CD4-positive, alpha-beta T cell treated with Interleukin-6 for 4 hours (primary cell): ENCODE measurements at places on chromosomes 4 and X.

GRCh38 chr4:85591406-85592098, 116.6 kb downstream of the ARHGAP24 start:
- DNase-seq, result no peak

DNA sequence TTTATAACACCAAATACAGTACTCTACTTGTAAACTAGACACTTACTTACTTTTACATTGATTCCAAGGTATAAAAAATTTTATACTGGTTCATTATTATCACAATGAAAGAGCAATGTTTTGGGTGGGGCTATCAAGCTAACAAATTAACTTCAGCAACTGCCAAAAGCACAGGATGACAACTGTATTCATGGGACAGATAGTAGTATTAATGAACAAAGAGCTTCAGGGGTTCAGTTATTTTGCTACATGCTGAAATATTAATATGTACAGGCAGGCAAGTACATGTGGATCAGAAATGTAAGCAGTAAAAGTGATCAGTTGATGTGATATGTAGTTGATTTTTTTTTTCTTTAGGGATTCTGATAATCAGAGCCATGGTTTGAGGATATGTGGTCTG, 112.9 kb downstream of the NAA11 start:
- no peak for DNase-seq

DNA sequence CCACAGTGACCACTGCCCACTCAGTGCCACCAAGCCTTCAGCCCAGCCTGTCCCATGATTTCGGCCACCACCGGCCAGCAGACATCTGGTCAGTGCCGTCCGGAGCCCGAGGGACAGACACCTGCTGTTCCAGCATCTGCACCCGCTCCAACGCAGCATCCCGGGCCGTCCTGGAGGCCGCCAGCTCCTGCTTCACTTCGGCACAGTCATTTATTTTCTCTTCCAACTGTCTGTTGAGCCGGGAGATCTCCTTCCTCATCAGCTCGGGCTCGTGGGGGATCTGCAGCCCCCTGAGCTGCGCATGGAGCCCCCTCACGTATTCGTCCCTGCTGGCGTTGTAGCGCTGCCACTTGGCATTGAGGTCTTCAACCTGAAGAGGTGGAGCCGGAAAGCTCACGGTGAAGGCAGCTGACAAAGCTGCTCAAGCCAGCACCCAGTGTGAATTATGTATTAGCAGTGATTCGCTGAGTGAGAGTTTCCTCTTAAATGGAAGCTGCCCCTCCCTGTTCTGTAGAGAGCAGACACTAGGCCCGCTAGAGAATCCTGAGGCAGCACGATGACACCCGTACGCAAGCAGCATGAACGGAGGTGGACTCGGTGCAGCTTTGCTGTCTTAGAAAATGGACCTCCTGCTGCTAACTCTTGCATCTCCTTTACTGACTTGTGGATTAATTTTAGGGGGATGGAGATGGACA, 11.4 kb downstream of the TNIP2 start:
- DNase-seq, result no peak

- no peak for DNase-seq
These were observed 317.2 kb downstream of the CAMK2D start for GRCh38 chr4:113444386-113444785.

DNA sequence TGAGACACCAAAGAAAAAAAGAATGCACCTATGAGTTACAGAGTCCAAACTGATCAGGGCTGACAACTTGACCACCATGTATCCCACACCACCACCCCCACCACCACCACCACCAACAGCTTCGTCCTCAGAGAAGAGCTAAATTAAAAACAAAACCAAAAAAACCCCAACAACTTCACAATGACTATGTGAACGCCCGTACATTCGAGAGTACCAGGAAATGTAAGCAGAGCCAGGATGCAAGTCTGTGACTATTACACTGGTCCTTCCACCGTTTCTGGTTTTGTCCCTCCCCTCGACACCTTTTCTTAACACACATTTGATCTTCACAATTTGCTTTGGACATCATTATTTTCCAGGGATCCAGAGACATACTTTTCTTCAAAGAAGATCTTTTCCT, 51.0 kb downstream of the WFS1 start:
- DNase-seq, result no peak

- no peak for DNase-seq
These were observed 94.9 kb upstream of the NDP start for GRCh38 chrX:44068043-44068442.

GRCh38 chr4:104519588-104519987, 24.9 kb upstream of the CXXC4 start:
- no peak for DNase-seq

DNA sequence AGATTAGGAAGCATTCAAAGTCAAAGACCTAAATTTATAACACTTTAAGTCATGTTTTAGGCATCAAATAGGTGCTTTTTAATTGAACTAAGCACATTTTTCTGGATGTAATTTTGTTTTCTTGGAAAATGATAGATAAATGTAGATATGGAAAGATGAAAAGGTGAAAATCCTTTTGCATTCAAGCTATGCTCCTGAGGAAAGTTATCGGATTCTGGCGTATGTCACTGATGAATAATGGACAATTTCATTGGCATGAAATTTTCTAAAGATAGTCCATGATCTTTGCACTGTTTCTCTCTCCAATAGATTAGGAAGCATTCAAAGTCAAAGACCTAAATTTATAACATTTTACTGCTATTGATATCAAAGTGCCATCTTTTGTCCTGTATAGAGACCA, 444.2 kb upstream of the PABPC4L start:
- no peak for DNase-seq

GRCh38 chr4:117239434-117239833, 154.1 kb upstream of the TRAM1L1 start:
- no peak for DNase-seq

DNA sequence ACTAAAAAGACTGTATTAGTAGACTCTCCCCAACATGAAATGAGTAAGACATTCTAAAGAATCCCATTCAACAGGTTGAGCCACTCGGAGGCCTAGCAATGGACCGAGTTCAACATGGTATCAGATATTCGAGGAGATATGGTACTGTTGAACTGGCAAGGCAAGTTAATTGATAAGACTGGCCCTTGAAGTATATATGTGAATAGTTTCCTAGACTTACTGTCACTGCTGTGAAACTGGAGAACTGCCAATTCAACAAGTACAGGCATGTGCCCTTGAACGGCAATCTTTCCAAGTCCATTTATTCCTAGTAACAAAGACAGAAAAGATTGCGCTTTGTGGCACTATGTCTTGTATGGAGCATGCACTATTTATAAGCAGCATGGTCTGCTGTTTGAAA, 24.4 kb downstream of the FAT1 start:
- DNase-seq, result no peak

DNA sequence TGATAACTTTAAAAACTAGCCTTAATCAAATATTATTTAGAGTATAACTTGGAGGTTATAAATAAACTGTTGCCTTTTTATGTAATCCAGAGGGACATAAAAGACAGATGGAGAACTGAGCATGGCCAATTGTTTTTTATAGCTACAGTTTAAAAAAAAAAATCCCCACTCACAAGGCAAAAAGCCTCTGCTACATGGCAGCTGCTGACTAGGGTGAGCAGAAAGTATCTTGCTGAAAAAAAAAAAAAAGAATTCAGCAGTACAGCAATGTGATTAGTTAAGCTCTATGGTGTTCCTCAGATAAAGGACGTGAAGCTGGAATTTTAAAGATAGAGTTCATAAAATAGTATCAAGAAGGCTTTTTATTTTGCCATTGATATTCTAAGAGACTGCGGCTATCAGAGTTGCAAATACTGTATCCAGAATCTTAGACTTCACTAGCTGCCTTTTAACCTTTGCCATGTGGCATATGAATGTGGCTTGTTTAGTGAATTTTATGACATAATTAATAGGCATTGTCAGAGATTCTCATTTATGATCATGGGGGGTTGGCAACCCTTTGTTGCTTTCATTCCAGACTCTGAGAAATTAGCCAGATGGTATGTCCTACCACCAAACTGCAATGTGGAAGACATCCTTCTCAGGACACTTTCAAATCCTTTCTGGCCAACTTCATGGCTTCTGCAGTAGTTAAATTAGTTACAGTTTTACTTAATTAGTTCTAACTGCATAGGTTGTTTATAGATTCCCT, 498.0 kb downstream of the STPG2 start:
- DNase-seq, result no peak

DNA sequence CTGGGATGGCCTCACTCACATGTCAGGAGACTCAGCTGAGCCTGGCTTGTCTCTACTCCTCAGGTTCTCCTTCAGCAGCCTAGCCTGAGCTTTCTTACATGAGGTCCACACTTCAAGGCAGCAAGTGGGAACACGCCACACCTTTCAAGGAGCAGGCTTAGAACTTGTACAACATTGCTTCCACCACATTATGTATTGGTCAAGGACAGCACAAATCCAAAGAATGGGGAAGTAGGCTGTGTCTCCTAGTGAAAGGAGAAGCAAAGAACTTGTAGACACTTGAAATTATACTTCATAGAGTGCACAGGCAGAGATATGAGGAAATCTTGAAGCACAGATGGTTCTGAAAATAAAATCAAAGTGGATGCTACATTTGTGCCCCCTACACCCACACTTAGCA, 120.9 kb upstream of the NOCT start:
- DNase-seq, result no peak

DNA sequence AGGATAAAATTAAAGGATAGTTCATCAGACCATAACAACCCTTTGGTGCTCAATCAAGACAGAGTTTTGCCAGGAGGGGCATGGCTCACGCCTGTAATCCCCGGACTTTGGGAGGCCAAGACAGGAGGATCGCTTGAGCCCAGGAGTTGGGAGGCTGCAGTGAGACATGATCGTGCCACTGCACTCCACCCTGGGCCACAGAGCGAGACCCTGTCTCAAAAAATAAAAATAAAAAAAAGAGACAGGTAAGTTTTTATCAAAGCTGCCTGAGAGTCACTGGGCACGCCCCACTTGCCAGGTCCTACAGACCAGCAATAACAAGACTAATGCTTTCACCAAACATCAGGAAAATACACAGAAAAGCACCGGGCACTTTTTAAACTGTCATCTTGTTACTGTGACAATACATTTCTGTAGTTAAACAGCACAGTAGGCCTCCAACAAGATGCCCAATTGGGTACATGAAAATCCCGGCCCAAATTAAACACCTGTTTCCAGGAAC, 765 bp downstream of the CFAP97 start:
- DNase-seq, result no peak
